ENCODE measurements at places on chromosomes 2 and 18.

- no peak for DNase-seq
Measured at GRCh38 chr2:182619276-182619675, 96.8 kb upstream of the DNAJC10 start.

DNA sequence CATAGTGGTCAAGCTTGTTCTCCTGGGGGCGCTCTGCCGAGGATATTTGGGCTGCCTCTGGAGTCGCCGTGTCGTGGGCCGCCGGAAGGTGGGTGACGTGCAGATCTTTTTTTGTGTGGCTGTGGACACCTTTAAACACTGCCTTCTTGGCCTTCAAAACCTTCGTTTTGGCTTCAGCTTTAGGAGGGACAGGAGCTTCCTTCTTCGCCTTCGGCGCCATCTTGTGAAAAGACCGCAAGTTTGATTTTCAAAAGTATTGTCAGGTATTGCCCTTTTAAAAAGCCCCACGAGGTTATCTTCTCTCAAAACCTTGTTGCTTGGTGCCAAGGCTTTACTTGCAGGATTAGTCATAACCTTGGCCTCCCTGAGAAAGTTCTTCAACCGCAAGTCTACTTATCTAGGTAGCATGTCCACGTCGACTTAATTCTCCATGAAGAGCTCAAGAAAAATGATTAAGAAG is 20.8 kb downstream of the LAMA3 start:
- DNase-seq: no peak

DNA sequence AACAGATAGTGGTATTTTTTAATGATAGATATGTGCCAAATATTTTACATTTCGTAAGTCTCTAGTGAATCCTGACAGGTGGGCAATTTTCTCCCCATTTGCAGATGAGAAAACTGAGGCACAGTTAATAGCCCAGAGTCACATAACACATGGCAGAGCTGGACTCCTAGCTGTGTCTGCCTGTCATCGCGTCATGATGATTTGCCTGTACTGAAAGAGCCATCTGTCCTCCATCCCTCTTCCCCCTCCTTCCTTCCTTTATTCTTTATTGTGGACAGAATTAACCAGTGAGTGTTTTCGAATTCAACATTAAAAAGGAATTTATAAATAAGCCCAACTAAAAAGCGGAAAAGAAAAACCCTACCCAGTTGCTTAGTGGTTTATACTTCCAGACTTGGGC is 3.2 kb downstream of the DNAJB2 start:
- no peak for DNase-seq

DNA sequence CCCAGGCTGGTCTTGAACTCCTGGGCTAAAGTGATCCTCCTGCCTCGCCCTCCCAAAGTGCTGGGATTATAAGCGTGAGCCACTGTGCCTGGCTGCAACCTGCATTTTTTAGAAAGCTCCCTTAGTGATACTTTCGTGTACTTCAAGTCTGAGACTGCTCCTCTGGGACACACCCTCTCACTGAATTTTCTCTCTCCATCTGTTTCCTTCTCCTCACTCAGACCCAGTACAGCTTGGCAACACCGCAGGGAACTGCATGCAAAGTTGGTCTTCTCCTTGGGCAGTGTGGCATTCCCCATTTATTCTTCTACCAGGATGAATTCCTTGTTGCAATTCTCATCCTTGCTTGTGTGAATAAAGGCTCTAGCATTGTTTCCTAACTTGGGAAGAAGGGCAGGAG is 175.9 kb downstream of the LPIN1 start:
- no peak for DNase-seq

DNA sequence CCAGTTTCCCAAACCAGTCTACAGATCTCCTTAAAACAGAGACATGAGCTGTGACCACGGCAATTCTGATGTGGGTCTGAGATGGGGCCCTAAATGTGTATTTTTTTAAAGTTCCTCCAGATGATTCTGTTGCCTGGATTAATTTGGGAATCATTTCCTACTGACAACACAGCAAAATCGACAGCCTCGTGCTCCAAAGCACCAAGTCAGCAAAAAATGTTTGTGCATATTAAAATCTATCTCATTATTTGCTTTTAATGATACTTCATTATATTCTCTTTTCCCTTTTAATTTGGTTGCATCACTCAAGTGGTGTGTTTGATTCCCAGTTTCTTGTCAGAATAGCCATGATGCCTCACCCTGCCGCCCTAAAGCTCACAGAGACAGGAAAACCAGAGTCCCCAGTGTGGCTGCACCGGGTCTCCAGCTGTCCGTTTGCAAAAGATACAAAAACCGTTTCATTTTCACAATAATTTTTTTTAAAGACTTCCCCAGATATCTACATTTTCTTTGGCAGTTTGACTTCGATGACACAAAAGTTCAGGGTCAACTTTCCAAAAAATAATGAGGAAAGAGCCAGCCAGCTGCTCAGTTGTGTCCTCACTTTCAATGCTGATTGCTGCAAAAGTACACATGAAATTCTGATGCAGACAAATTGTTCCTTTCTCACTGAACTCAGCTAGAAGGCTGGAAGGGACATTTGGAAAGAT is 443.2 kb upstream of the ID2 start:
- no peak for DNase-seq

DNA sequence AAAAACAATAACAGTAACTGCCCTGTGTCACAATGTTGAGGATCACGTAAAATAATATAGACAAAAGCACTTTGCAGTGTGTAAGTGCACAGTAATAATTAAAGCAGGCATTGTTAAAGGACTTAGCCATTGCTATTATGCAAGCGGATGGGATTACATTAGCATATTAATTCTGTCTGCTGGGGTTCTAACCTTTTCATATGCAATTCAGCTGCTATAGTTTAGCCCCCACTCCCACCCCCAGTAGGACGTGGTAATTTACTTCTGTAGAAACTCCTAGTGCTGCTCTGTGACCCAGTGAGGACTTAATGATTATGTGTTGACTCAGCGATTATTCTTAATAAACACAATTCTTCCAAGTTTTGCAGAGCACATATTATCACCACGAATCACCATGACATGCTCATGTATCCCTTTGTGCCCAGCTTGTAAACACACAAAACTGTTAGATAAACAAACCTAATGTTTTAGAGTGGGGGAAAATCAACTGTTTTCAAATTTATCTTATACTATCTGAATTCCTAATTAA is 5.1 kb upstream of the ADAM23 start:
- no peak for DNase-seq

- DNase-seq: no peak
Measured at GRCh38 chr2:179031731-179032408, 18.1 kb downstream of the CCDC141 start.

All from anterior cingulate cortex (tissue), 58 donors.